ENCODE measurements at places on chromosomes 4 and X.

GRCh38 chrX:21126661-21127060 is 247.6 kb upstream of the CNKSR2 start:
- DNase-seq = no peak

GRCh38 chrX:11398785-11399184 is 105.6 kb downstream of the AMELX start:
- no peak for DNase-seq

DNA sequence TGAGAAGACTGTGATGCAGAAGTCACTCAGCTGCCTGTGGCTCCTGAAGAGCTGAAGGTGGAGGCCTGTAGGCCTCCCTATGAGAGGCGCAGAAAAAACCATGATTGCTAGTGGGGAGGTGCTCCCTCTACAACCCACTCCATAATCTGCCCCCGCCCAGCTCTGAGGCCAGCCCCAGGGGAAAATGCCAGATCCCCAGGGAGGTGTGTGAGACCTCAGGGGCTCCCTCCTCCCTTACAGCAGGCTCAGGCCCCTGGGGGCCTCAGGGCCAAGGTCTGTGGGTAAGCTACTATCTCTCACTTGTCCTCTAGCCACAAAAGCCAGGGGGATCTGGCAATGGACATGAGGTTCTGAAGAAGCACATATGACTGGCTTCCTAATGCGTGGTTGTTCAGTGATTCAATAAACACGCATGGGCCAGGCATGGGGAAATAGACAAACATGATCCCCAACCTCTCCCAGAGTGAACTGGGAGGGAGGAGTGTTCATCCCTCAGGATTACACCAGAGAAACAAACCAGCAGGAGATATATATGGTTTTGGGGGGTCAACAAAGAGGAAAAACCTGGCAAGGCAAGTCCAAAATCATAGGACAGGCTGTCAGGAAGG is 51.0 kb upstream of the MTM1 start:
- no peak for DNase-seq

GRCh38 chrX:71107762-71108360 is 1.3 kb upstream of the CXorf65 start:
- no peak for DNase-seq

- no peak for DNase-seq
These were observed 67.6 kb upstream of the SLC7A3 start for GRCh38 chrX:70998411-70999027.

GRCh38 chr4:5933996-5934831 is 41.3 kb upstream of the CRMP1 start:
- DNase-seq = no peak

DNA sequence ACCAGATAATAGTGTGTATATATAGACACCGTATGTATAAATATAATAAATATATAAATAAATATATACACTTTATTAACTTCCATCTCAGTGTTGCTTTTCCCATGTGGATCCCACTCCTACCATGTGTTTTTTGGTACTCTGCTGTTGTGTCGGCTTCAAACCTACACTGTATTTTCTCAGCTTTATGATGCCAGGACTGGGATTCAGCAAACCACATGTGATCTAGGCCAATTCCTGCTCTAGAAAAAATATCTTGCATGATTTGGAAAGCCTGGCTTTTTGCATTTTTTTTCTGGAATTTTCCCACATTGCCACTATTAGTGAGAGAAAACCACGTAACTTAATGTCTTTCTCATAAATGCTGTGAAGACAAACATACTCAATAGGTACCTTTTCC is 55.8 kb downstream of the POLR2B start:
- DNase-seq = no peak

DNA sequence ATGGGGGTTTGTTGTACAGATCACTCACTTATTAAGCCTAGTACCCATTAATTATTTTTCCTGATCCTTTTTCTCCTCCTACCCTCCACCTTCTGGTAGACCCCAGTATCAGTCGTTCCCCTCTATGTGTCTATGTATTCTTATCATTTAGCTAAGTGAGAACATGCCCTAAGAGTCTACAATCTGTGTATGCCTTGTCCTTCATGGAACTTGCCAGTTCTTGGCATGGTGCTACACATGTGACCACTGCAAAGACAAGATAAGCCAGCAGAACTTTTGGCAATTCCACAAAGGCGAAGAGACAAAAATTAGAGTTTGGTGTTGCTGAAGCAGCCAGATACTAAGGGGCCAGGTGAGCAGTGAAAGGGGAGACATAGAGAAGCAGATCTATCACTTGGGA is 101.3 kb downstream of the CORIN start:
- DNase-seq = no peak

DNA sequence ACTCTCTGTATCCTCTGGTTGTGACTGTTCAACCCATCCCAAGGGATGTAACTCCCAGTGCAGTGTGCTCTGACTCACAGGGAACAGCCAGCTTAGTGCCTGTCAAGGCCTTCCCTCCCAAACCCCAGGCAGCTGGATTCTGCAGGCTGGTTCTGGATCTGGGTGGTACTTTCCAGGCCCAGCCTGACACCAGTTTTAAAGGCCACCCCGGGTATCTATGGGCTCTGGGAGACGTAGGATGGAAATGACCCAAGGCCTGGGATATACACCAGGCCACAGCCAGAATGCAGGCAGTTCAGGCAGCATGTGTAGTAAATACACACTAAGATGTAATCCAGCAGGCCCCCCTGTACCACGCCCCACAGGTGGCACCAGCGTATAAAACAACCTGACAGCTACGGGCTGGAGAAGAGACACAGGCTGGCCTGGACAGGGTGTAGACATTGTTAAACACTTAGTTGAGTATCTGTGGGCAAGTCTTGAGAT is 64.2 kb downstream of the SPINK2 start:
- peak; percentile 84 for DNase-seq

- DNase-seq = no peak
These were observed 371.7 kb downstream of the CXXC4 start for GRCh38 chr4:104123021-104123420.

GRCh38 chr4:89994176-89994873 is 99.7 kb downstream of the MMRN1 start:
- DNase-seq = no peak

DNA sequence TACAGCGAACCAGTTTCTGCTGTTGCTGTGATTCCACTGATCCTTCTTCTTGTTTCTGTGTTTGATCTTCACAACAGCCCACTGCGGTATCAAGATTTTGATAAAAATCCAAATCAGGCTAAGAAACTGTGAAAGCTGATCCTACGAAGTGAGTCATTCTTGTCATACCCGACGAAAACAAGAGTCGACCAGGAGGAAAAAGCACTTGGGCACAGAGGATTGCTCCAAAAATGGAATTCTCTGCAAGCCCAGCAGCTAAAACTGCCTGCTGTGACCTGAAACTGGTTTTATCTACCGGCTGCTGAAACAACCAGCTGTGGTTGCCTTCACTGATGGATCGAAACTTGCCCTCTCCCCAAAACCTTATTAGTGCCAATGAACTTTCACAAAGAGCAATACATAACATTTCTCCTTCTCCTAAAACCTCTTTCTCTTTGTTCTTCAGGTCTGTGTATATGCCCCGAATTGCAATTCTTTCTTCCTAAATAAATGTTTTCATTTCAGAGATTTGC is 607.0 kb upstream of the PRKX start:
- no peak for DNase-seq

- DNase-seq = no peak
These were observed 77.3 kb downstream of the FAM184B start for GRCh38 chr4:17704020-17704650.

DNA sequence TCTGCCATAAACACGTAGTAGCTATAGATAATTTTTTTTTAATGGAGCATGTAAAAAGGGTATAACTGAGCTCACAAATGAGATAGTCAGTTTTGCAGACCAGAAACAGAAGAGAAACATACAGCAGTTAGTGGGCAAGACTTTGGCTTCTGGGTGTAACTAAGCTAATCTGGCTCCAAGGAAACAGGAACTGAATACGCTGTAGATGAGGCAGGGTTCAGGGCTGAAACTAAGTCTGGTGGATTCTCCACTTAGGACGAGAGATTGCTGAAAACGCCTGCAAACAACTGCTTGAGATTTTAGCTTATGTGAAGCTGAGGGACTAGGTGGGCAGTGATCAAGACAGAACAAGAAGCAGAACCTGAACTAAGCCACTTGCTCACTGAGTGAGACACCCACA is 91.7 kb downstream of the SMIM20 start:
- no peak for DNase-seq

DNA sequence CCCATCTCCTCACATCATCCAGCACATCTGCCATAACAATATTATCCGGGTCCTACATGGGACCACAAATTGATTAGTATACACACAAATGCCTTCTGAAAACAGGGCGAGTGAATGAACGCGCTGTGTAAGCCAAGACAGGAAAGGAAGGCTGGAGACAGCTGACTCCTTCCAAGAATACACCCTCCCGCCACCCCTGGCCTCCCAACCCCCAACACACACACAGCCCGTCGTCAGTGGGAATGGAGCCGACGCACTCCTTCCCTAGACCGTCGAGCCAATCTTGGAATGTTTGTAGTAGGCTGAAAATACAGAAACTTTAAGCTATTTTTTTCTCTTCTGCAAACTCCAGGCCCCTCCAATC is 319 bp upstream of the MAGEH1 start:
- no peak for DNase-seq

- DNase-seq = no peak
These were observed 613 bp upstream of the ARSJ start for GRCh38 chr4:113979905-113980615.

DNA sequence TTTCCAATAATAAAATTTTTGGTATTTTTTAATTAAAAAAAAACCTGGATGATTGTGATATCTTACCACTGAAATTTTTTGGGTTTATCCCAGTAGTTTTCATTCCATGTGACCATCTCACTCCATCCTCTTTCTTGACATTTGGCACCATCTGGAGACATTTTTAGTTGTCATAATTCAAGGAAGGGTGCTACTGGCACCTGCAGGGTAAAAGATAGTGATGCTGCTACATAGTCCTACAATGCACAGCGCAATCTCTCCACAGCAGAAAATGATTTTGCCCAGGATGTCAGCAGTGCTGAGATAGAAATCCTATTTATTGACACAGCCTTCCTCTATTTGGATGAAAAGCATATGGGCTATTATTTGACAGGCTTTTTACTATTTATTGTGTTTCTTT is 79.3 kb downstream of the RBPJ start:
- DNase-seq = no peak

DNA sequence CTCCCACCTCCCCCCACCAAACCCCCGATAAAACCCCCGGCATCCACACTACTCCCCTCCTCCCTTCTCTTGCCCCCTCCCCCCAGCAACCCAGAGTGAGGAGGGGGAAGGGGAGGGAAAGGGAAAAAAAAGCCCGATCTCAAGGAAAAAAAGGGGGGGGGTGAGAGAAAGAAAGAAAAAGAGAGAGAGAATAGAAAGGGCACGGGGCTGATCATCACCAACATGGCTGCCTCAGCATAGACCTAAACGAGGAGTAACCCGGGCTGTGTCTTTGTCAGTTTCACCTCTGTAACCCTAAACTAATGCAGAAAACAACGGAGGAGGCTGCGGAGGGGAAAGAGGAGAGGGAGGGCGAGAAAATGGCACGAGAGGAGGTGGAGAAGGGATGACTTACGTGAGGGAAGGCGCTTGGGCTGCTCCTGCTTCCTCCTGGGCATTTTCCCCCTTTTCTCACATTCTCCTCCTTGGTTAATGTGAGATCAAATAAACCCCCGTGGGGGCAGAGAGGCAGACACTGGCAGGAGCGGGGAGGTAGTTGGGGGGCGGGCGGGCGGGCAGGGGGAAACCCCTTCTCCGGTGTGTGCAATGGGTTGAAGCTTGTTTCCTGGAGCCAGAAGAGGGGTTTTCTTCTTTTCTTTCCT is 532 bp downstream of the ZNF827 start:
- peak; percentile 27 for DNase-seq

- DNase-seq = no peak
These were observed 100.9 kb downstream of the PTCHD1 start for GRCh38 chrX:23435575-23435974.

DNA sequence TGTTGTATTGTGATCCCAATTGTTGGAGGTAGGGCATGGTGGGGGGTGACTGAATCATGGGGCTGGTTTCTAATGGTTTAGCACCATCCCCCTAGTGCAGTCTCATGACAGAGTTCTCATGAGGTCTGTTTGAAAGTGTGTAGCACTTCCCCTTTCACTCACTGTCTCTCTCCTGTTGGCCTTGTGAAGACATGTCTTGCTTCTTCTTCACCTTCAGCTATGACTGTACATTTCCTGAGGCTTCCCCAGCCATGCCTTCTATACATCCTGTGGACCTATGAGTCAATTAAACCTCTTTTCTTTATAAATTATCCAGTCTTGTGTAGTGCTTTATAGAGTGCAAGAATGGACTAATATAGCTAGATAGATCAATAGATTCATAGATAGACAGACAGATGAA is 230.0 kb downstream of the MAGEE1 start:
- no peak for DNase-seq

GRCh38 chr4:183821076-183821853 is 83.8 kb upstream of the STOX2 start:
- DNase-seq = no peak

GRCh38 chr4:166415749-166416148 is 542.7 kb downstream of the TLL1 start:
- no peak for DNase-seq

DNA sequence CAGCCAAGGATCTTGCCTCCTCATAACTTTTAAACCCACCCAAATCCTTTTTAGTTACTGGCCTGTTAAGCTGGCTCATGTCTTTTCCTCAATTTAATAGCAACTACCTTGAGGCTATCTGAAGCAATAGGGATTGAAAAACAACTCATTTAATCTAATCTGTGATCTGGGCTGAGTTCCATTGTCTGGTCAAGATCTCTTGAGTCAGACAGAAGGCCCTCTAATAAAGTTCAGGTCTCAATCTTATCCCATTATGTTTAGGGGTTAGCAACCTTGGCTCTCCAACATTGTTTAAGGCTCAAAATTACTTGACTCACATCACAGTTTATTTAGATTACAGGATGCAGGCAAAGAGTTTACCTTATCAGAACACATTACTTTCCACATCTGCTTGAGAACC is 436.1 kb downstream of the ANKRD50 start:
- no peak for DNase-seq

DNA sequence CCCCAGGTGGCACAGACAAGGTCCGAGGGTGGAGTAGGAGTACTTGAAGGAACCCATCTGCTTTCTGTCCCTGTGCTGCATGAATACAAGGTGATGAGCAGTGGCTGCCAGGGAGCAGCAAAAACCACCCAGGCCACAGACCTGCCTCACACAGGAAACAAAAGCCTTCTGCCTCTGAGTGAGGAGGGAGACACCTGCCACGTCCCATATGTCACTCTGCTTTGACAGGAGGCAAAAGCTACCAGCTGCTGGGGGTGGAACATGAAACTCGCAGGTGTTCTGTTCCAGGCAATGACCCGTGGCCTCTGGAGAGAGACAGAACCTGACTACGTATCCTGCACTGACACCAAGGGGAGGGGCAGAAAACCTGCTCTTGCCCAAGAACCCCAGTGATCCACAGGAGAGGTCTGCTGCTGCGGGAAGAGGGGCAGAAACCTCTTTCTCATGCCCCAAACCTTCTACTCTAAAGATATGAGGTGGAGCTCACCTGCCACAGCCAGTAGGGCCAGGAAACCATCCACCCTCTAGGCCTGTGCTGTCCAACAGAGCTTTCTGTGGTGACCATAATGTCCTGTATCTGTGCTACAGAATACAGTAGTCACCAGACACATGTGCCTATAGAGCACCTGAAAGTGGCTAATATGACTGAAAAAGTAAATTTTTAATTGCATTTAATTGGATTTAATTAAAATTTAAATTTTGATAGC is 172.9 kb downstream of the PRDM5 start:
- peak; percentile 89 for DNase-seq
